ENCODE measurements at places on chromosomes 5 and 9.

- no peak for DNase-seq
These were observed 85.9 kb upstream of the SIMC1 start for GRCh38 chr5:176152191-176152929.

- DNase-seq = no peak
These were observed 55.8 kb downstream of the NSG2 start for GRCh38 chr5:174101195-174101730.

DNA sequence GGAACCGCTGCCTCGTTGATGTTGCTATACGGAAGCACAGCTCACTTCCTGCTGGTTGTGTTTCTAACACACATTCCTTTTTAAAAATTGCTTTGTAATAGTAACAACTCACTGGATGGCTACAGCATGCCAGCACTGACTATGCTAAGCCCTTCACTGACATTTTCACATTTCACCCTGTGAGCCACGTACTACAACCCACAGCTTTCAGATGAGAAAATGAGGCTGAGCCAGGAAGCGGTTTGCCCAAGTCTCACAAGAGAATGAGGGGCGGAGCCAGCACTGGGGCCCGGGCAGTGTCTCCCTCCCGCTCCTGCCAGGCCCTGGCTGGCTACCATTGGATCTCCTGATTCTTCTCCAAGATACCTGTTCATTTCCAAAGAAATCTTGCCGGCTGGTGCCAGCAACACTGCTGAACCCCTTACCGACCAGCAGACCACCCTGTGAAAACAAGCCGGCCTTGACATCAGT, 38.3 kb downstream of the FAM78A start:
- DNase-seq = no peak

- DNase-seq = no peak
These were observed 18.7 kb upstream of the WDR38 start for GRCh38 chr9:124834591-124834990.

DNA sequence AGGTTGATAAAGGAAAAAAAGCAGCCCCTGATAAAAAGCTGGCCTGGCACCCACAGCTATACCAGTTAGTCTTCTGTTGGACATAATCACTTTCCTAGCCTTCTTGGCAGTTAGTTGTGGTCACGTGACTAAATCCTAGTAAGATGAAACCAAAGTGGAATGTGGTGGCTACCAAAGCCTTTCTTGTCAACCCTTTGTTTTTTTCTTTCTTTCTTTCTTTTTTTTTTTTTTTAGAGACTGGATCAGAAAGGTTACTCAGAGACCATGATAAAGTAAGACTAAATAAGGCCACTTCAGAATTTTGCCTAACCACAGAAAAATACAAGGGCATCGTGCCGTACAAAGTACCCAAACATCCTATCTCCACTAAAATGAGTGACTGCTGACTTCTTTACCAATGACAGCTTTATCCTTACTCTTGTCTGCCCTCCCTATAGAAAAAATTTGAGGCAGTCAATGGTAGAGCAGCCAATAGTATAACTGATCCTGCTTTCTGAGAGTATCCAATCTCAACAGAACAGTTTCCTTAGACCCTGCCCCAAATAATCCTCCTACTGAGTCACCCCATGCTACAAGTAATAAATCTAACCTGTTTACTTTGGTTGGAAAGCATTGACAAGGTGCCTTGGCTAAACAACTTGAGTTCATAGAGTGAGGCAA, 14.2 kb upstream of the KIF27 start:
- no peak for DNase-seq

DNA sequence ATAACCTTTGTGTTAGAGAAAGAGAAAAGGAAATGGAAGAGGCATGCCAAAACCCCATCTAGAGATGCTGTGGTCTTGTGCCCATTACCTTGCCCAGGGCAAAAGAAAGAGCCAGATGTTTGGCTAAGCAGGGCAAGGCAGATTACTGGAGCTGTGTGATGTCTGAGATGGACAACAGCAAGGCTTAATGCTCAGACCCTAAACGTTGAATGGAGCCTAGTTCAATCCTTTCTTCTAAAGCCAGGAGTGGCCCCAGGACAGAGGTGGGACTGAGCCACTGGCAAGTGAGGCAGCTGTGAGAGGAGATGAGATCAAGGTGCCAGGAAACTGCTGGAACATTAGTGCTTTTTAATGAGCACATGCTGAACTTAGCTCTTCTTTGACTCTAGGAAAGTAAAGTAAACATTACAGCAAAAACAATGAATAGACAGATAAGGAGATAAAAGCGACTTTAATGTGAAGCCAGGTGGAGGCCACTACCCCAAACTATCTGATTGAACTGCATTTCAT, 143.0 kb upstream of the EGFLAM start:
- no peak for DNase-seq

DNA sequence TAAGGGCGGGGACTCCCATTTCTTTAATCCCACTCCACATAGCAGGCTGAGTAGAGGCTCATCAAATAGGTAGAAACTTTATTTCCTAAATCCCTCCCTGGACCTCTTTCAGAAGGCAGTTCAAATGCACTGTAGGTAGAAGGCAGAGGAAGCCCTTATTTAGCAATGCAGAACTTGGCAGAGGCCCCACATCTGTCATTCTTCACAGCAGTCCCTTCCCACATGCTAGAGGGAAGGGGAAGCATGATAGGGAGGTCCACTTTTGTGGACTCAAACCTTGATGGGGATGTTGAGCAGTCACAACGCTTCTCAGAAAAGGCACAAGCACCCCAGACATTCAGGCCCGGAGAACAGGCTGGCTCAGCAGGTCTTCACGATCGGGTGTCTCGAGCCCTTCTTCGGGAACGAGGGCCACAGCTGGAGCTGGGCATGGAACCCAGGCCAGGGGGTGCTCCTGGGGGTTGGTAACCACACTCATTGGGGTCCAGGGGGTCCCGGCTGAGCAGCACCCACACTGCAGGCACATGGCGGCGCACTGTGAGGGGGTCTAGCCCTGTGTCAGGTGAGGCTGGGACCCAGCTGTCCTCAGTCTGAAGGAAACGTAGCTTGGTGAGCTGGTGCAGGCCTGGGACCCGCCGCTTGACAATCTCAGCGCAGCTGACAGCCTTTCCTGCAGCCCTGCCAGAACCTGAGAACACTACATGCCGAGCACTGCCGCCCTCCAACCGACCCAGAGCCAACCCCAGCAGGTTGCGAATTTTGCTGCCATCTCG, 1.3 kb downstream of the RPP25L start:
- DNase-seq = no peak

Data from NCI-H146 (cell line).